Spleen (tissue), 13 donors: ENCODE measurements at places on chromosomes 4 and X. TPM values are rescaled to one million over a fixed set of nuclear protein-coding genes. Genes with fewer than 3 reads are reported as not detected.

DNA sequence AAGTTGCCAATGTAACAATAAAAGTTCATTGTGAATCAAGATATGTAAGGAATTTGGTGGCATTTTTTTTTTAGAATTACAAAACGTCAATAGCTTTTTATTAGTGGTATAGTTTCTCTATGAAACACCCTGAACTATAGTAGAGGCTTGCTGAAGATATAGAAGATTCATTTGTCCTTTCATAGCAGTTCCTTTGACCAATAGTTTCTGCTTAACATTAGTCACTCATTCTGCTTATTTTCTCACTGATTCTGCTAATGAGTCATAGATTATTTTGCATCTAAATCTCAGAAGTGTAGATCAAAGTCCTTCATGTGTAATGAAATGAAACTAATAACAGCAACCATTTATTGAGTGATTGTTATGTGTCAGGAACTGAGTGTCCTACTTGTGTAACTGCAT lies 205.0 kb upstream of the TET2 start:
- no peaks in the 10 kb centered on the region for H3K4me1 ChIP-seq
- no peak overlapping the region for H3K4me3 ChIP-seq
- no peaks in the 10 kb centered on the region for H3K27me3 ChIP-seq
- no peak overlapping the region for H3K27ac ChIP-seq
- no peak for DNase-seq

GRCh38 chr4:133130171-133130570 lies 18.9 kb upstream of the PCDH10 start:
- no peaks in the 10 kb centered on the region for H3K36me3 ChIP-seq
- H3K4me1 ChIP-seq: no peaks in the 10 kb centered on the region

GRCh38 chr4:149933883-149934282 lies 118.2 kb upstream of the IQCM start:
- DNase-seq: no peak
- H3K27me3 ChIP-seq: no peaks in the 10 kb centered on the region
- no peak overlapping the region for H3K4me3 ChIP-seq
- no peaks in the 10 kb centered on the region for H3K4me1 ChIP-seq
- H3K27ac ChIP-seq: no peak overlapping the region

DIAPH2 gene
- polyA plus RNA-seq: 3.8 TPM

DNA sequence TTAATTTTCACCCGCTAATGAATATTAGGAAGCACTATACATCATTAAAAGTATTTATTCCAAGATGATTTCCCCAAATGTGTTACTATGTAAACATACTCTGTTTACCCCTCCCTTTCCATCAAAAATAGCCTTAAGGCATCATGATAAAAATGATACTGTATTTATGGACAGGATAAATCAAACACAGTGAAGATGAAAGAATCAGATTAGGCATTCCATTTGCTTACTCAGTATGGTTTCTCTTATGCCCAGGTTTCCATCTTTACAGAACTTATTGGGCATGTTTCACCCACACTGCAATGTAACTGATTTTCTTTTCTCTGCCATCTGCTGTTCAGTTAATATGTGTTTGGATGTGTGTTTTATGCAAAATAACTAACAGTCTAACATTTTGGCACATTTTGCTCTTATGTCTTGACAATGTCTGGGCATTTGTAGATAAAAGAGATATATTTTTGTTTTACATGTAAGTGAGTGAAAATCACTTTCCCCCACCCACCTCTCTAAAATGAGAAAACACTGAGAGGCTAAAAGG lies 445.2 kb downstream of the RPA4 start:
- H3K27ac ChIP-seq: no peak overlapping the region
- no peak for DNase-seq
- no peak overlapping the region for H3K4me3 ChIP-seq
- H3K4me1 ChIP-seq: no peaks in the 10 kb centered on the region

IQSEC2 gene
- 5.2 TPM for polyA plus RNA-seq

RIPPLY1 gene
- polyA plus RNA-seq: not detected

- no peaks in the 10 kb centered on the region for H3K27me3 ChIP-seq
- no peak overlapping the region for H3K27ac ChIP-seq
- DNase-seq: no peak
- H3K4me1 ChIP-seq: no peaks in the 10 kb centered on the region
- no peak overlapping the region for H3K4me3 ChIP-seq
Measured at GRCh38 chr4:154189346-154189745, 302.3 kb downstream of the DCHS2 start.

GRCh38 chrX:68571292-68571609 lies 72.4 kb downstream of the YIPF6 start:
- H3K27me3 ChIP-seq: no peaks in the 10 kb centered on the region
- H3K4me1 ChIP-seq: no peaks in the 10 kb centered on the region
- H3K36me3 ChIP-seq: no peaks in the 10 kb centered on the region

TMLHE gene
- polyA plus RNA-seq: 7.8 TPM

DYNLT3 gene
- polyA plus RNA-seq: 12.3 TPM

DNA sequence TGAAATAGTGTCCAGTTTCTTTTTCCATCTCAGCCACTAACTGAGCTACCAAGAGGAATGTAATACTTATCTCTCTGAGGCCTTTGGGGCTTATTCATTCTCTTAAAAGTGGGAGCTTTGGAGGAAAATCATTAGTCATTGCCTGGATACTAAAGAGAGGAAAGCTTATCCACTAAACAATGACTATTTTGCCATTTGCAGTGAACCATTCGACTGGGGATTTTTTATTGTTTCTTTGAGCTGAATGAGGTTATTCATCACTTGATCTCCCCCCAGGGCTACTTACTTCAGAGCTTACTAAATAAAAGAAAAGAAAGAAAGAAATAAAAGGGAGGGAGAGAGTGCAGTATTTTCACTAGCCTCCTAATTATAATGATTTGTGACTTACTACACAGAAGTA lies 1329.5 kb upstream of the TENM3 start:
- no peaks in the 10 kb centered on the region for H3K36me3 ChIP-seq
- no peak for DNase-seq
- H3K27me3 ChIP-seq: no peaks in the 10 kb centered on the region

DNA sequence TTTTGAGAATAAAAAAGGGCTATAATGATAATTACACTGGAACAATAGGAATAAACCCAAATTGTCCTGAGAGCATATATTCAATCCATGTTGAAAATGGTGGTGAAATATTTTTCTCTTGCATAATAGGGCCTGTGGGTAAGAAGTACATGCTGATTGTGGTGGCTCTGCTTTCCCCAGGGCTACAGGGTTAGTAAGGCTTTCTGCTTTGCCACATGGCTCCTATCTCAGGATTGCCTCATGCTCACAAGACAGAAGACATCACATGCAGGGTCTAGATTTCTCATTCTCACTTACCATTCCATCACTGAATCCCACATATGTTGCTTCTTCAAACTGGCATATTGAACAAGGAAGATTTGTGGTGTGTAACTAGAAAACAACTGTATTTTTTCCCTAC lies 12.4 kb upstream of the VEGFC start:
- no peaks in the 10 kb centered on the region for H3K27me3 ChIP-seq
- H3K36me3 ChIP-seq: no peaks in the 10 kb centered on the region
- no peak overlapping the region for H3K4me3 ChIP-seq
- H3K4me1 ChIP-seq: no peaks in the 10 kb centered on the region
- no peak overlapping the region for H3K27ac ChIP-seq

GRCh38 chrX:103780336-103781061 lies 3.9 kb downstream of the PLP1 start:
- DNase-seq: no peak
- no peaks in the 10 kb centered on the region for H3K27me3 ChIP-seq
- no peaks in the 10 kb centered on the region for H3K36me3 ChIP-seq
- no peaks in the 10 kb centered on the region for H3K4me1 ChIP-seq
- no peak overlapping the region for H3K4me3 ChIP-seq
- no peak overlapping the region for H3K27ac ChIP-seq
